ENCODE measurements at places on chromosomes 12 and 14. TPM values are rescaled to one million over a fixed set of nuclear protein-coding genes. Genes with fewer than 3 reads are reported as not detected.

Gene LBHD2
- not detected for total RNA-seq

Gene MGST1
- 32.8 TPM for total RNA-seq

Gene TMCC3
- total RNA-seq, result 19.9 TPM

Gene TMBIM4
- total RNA-seq, result 77.8 TPM

Gene KLHL33
- total RNA-seq, result 0.04 TPM

Gene ST8SIA1
- 0.07 TPM for total RNA-seq

Gene REM2
- not detected for total RNA-seq

Gene PMCH
- total RNA-seq, result 0.66 TPM

Gene TAS2R50
- total RNA-seq, result 1.1 TPM

Gene RNU4-1
- not detected for total RNA-seq

Gene FGF23
- not detected for total RNA-seq

Gene GPR162
- total RNA-seq, result 9.0 TPM

Gene CFAP251
- total RNA-seq, result 1.7 TPM

Gene HNF1A
- not detected for total RNA-seq

Gene SOAT2
- total RNA-seq, result not detected

Gene ITGA7
- 0.20 TPM for total RNA-seq

Gene IL22
- not detected for total RNA-seq

Gene KLRK1
- not detected for total RNA-seq

Gene CIROP
- total RNA-seq, result not detected

Gene C12orf75
- total RNA-seq, result 54.6 TPM

Gene ZNF26
- 13.2 TPM for total RNA-seq

Gene CHPT1
- 29.8 TPM for total RNA-seq

Gene NPFF
- not detected for total RNA-seq

Gene TTLL5
- total RNA-seq, result 46.2 TPM

Gene IFNG-AS1
- total RNA-seq, result not detected

Gene SNAPC1
- 12.3 TPM for total RNA-seq

Gene PYGL
- 134 TPM for total RNA-seq

Gene MANSC1
- 10.8 TPM for total RNA-seq

Gene CRIP1
- total RNA-seq, result 1.4 TPM
